ENCODE measurements at places on chromosomes 12 and 14.

GRCh38 chr12:63038713-63039100 lies 103.8 kb upstream of the PPM1H start:
- no peak for DNase-seq

DNA sequence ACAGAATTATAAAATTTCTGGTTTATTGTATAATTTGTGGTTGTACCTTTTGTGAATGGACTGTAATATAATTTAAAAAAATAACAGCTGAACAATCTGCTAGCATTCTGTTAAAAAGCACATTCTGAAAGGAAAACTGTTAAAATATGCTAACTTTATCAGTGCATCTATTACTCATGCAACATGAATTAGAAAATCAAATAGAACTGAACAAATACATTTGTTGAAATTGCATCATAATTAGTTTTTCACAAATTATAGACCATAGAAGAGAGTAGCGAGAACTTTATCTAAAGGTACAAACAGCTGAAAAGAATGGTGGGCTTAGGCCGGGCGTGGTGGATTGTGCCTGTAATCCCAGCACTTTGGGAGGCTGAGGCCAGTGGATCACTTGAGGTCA lies 33.0 kb downstream of the PTPN21 start:
- no peak for DNase-seq

DNA sequence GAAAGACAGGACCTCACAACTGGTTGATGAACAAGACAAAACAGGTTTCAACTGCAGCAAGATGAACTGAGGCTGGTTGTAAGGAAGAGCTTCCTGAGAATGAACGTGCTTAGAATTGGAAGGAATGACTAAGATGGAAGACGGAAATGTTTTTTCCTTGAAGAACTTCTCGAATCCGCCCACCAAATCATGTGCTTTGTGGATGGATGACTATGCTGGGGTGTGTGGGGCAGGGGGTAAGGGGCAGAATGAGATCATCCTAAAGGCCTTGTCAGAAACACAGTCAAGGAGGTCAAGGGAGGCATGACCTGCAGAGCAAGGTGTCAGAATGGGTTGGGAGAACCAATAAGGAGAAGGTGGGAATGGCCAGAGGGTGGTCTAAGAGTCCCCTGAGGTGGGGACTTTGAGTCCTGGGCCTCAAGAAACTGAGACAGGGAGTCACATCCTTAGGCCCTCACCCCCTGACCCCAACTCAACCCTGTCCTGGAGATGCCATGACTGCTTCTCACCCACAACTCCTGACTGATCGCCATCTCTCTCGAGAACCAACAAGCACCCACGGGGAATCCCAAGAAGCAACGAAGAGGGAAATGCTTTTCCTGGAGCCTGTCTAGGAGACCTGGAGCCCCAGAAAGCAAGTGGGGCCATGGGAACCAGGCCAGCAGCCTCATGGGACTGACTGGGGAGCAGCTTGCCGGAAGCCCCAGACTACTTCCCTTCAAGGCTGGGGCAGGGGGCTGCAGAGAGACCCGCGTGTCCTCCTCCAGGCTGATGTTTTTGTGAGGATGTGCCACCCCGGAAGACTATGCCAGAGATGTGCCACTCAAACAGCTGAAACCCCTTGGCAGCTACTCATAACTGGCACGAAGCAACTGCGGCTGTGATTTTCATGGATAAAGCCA lies 84.0 kb downstream of the ACTN1 start:
- DNase-seq: no peak

- no peak for DNase-seq
Measured at GRCh38 chr12:49954863-49955830, 4.6 kb downstream of the AQP2 start.

GRCh38 chr12:89454080-89454848 lies 70.3 kb downstream of the GALNT4 start:
- DNase-seq: no peak

DNA sequence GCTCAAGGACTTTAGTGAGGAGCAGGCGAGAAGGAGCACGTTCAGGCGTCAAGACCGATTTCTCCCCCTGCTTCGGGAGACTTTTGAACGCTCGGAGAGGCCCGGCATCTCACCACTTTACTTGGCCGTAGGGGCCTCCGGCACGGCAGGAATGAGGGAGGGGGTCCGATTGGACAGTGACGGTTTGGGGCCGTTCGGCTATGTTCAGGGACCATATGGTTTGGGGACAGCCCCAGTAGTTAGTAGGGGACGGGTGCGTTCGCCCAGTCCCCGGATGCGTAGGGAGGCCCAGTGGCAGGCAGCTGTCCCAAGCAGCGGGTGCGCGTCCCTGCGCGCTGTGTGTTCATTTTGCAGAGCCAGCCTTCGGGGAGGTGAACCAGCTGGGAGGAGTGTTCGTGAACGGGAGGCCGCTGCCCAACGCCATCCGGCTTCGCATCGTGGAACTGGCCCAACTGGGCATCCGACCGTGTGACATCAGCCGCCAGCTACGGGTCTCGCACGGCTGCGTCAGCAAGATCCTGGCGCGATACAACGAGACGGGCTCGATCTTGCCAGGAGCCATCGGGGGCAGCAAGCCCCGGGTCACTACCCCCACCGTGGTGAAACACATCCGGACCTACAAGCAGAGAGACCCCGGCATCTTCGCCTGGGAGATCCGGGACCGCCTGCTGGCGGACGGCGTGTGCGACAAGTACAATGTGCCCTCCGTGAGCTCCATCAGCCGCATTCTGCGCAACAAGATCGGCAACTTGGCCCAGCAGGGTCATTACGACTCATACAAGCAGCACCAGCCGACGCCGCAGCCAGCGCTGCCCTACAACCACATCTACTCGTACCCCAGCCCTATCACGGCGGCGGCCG lies 1.1 kb downstream of the PAX9 start:
- DNase-seq: no peak

DNA sequence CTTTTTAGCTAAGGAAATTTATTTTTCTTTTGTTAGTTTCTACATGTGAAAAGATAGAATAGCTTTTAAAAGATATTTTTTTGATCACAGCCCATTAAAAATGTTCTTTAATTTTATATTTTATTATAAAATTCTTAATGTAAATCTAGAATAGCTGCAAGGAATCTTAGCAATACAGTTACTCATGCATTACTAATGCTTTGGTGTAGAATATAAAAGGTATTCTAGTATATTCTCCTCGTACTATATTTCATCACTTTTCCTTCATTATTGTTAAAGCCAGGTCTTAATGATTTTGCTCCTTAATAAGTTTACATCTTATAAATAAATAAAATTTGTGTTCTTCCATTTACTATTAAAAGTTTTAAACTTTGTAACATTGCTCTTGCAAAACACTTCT lies 82.6 kb downstream of the MNAT1 start:
- DNase-seq: no peak

Data from effector CD8-positive, alpha-beta T cell (primary cell).